ENCODE measurements at places on chromosomes 5 and 9.
A peak's percentile ranks its signal among the peaks of the same experiment; 100 is the strongest.

- no peak for DNase-seq
Observed at GRCh38 chr5:132060501-132061161, at the start of gene IL3. Gene IL3, plus strand, starts transcription at chr5:132060655. Its CDS starts 52 bp downstream, at chr5:132060707.

GRCh38 chr9:28249424-28249823 lies 676.1 kb upstream of the C9orf72 start:
- no peak for DNase-seq

GRCh38 chr9:30075022-30075421 lies 2309.4 kb upstream of the ACO1 start:
- no peak for DNase-seq

DNA sequence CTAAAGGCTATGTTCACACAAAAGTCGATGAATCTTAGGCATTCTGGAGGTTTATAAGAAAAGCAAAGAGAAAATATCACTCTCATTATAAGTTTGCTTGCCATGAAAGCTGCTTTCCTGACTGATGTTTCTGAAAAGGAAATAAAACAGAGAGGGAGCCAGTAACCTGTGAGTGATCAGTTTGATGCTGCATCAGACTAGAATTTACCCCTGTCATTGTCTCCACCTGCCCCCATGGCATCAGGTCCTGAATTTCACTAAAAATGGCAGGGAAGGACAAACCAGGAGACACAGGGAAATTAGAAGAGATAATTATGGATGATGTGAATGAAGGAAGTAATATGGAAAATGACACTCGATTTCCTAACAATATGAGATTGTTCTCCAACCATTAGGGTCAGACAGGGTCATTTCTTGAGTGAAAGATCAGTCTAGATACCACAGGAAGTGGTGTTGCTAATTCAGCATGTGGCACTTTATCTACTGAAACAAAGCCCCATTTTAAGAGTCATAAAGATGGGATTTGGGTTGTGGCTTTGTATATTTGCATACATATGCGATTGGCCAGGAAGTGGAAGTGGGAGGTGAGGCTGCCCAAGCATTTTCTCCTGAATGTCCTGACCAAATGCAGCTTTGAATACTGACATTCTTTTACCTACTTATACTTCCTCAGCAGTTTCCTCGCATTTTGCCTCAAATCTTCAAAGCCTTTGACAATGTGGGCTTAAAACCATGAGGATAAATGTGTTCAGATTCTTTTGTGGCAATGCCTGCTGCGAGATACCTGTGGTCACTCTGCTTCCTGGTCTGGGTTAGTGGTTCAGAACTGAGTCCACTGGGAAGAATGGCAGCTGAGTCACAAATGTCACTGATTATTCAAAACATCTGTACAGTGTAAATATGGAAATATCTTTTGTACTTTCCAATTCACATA lies 29.7 kb downstream of the MEGF10 start:
- peak; percentile 33 for DNase-seq

DNA sequence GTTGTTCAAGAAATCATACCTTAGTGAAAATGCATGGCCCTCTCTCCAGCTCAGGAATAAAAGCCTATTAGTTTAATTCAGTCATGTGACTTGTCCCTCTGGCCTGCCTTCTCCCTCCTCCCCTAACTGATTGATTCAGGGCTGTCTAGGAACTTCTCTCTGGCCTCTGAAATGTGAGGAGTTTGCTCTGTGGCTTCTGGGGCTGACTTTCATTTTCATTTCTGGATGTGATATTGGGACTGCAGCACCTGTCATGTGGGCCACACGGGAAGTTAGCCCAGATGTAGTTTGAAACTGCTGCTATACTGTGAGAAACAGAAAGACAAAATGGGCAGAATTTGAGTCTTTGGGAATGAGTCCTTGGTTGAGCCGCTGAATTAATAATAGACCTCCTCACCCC lies 44.8 kb downstream of the PARP8 start:
- DNase-seq = peak; percentile 39

GRCh38 chr5:170570476-170570875 lies 66.7 kb downstream of the KCNIP1 start:
- no peak for DNase-seq

- DNase-seq = peak; percentile 45
Observed at GRCh38 chr5:115069087-115069968, 100.4 kb downstream of the TRIM36 start.

GRCh38 chr9:124271660-124272059 lies 13.9 kb downstream of the NEK6 start:
- no peak for DNase-seq

DNA sequence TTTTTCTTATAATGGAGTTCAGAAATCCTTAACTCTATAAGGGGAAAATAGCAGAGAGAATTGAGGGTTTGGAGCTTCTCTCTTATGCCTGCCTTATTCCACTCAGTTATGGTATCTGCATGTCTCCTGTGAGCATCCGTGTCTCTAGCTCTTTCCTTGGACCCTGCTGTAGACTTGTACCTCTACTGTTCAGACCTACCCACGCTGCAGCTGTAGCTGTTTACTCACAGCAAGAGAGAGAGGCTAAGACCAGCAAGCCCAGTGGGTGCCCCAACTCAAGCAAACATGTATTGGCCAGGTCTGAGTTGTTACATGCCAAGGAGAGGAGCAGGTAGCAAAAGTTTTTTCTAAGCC lies 7.1 kb upstream of the PCSK1 start:
- no peak for DNase-seq

DNA sequence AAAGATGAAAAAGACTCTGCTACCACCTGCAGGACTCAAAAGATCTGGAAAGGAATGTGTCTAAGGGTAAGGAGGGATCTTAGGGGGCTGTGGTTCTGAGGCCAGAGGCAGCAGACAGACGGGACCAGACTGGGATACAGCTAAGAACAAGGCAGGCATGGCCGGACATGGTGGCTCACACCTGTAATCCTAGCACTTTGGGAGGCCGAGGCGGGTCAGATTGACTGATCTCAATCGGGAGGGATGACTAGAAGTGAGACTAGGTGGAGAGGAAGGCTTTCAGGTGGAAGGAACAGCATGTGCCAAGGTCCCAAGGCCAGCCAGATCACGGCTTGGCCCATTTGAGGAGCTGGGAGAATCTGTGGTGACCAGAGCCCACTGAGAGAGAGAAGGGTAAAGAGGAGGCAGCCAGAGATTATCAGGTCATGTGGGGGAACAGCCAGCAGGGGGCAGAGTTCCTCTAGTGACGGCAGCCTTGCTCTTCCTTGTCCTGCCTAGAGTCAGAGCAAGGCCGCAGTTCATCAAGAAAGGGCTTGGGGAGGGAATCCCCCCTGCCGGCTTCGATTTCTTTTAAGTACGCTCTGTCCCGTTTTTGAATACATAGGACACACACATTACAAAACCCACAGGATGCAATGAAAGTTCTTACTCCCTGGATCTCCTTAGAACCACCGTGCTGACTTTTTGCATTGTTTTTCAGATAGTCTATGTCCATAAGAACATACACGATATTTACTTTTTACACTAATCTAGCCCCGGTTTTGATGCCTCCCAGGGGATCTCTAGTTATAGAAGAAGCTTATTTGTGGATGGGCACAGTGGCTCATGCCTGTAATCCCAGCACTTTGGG lies 2.6 kb upstream of the OLFML2A start:
- DNase-seq = peak; percentile 84

- DNase-seq = no peak
Observed at GRCh38 chr9:93270976-93271375, 87.0 kb downstream of the WNK2 start.

DNA sequence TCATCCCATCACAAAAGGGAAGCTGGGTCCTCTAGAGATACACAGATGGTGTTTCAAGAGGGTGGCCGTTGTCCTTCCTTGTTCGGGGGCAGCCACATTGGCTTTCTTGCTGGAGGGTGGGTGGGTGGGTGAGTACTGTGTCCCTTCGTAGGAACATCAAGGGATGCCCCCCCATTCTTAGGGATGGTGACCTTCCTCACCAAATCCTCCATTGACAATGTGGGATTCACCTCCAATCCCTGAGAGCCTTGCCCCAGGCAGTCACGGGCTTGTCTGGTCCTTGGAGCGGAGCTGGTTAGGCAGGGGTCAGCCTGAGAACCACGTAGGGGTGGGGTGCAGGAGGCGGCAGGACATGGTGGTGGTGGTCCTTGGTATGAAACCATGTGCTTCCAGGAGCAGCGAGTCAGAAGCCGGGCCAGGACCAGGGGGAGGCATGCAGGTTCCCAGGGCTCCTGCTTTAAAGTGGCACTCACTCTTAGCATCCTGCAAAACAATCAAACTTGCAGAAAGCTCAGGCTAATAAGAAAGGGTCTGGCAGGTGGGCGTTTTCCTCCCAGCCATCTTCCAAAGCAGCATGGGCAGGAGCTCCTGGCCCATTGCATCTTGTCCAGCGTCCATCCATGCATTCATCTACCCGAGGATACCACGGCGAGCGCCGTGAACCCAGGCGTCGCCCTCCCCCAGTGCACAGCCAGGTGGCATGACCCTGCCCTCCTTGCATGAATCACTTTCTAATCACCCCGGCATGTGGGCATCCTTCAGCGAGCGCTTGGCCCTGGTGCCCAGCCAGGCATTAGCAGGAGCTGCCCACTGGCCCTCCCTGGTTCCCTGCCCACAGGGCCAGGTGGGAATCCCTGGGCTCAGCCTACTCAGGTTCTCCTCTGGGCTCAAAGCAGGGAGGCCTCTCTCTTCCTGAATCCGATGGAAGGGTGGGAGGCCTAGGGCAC lies 76.4 kb downstream of the NTNG2 start:
- no peak for DNase-seq

DNA sequence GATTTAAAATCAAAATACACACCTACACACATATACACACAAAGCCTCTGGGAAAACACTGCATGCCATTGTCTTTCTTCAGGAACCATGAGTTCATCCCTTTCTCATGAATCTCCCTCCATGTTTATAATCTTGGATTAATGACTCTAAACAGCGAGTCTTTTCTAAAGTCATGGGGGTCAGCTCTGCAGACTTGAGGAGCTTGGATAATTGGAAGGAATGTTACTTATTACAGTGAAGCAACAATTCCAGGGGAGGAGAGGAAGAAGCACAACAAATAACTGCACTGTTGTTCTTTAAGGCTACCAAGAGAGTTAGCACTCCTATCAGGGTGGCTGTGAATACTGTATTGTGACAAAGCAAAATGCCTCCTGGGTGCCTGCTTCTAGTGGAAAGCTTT lies 444.7 kb downstream of the ANXA1 start:
- DNase-seq = no peak

- DNase-seq = no peak
Observed at GRCh38 chr9:135018306-135018915, 69.1 kb upstream of the OLFM1 start.

- DNase-seq = peak; percentile 6
Observed at GRCh38 chr9:129177443-129177790, 644 bp downstream of the IER5L start.

DNA sequence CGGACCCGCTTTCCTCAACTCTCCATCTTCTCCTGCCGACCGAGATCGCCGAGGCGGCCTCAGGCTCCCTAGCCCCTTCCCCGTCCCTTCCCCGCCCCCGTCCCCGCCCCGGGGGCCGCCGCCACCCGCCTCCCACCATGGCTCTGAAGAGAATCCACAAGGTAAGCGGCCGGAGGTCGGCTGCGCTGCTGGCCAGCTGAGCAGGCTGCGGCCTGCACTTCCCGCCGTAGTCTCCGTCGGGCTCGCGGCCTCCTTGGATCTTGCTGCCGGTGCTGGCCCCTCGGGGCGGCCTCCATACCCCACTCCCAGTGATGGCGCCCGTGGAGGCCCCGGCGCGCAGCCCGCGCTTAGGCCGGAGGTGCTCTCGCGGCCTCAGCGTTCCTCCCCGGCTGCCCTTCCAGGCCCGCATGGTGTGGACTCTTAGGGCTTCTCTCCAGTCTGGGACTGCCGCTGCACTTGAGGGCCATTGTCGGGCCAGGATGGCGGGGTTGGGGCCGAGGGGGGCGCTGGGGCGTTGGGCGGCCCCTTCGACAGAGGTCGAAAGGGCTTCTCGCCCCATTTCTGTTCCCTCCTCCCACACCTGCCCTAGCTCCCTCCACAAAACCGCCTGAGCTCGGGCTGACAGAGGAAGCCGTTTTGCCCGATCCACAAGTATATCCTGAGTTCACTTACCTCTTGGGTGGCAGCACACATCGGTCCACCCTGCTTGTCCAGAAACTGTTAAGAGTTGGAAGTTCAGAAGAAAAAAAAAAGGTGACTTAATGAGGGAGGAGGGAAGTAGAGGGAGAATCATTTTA lies 714 bp downstream of the UBE2D2 start:
- DNase-seq = peak; percentile 55

GRCh38 chr9:134971196-134971595 lies 53.5 kb upstream of the FCN1 start:
- no peak for DNase-seq

GRCh38 chr9:138033950-138034349 lies 156.4 kb downstream of the CACNA1B start:
- DNase-seq = no peak

DNA sequence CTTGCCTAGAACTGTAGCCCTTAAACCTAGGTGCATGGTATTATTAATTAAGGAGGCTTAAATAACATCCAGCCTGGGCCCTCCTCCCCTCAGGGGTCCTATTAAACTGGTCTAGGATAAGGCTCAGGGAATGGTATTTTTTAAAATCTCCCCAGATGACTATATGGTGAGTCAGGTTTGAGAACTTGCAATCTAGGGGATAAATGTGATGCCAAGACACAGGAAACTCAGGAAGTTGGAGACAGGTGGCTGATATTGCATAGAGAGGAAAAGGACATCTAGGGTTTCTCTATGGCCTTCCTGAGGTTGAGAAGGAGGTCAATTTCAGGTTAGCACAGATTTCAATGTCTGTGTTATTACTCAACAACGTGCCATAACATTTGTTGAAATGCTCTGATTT lies 581.0 kb downstream of the TLE1 start:
- DNase-seq = no peak

DNA sequence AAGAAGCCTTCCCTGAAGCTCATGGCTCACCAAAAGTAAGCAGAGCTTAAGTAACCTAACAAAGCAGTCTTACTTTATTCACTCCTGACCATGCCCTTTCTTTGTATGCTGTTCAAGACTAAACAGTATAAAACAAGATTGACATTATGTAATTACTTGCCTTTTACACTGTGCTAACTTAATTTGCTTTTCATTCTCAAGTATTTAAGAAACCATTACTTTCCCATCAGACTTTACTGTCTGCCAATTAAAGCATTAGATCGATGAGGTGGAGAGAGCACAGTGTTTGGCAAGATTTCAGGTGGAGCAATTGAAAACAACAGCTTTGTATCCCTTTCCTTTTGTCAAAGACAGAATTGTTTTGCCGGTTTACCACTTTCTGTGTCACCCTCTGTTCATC lies 98.2 kb downstream of the RORB start:
- no peak for DNase-seq

DNA sequence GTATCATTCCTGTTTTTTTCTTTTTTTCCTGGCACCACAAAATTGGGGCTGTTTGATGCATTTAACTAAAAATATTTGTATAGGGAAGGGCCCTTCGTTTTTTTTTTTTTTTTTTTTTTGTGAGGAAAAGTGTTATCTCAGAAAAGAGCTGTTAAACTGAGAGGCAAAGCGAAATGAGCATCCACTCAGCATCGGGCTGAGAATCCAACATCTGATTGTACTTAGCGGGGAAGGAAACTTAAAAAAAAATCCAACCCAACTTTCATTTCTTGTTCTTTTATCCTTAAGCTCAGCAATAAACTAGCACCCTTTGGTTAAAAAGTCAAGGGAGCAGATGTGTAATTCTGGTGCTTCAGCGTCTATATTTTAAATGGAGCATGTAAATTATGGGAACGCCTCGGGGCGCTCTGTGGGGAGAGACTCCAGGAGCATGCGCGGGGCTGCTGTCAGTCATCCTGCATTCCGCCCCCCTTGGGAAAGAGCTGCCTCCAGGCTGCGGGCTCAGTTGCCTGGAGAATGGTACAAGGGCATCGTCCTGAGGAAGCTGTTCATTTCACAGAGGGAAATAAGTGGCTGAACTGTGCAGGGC lies 33.3 kb downstream of the DMRT2 start:
- no peak for DNase-seq
